ENCODE measurements at places on chromosomes 12 and 14. TPM values are rescaled to one million over a fixed set of nuclear protein-coding genes. Genes with fewer than 3 reads are reported as not detected.
A peak's percentile ranks its signal among the peaks of the same experiment; 100 is the strongest.

DNA sequence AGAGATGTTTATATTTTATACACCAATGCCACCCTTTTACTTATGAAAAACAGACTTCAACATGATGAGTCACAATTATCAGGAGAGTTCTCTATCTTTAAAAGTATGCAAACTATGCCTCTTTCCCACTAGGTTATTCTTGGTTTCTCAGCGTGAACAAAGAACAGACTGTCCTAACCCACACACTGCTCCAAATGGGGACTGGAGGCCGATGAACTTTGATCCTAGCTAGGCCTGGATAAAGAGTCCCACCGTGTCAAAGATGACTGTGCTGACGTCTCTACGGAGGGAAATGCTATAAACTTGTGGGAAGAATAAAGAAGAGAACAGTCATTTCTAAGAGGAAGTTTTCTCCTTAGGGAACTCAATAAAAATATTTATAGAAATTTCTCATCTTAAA lies 160.1 kb downstream of the EPS8 start:
- peak overlapping the region; percentile 98 for H3K27ac ChIP-seq
- no peaks in the 10 kb centered on the region for H3K27me3 ChIP-seq
- peaks cover 66% of the 10 kb centered on the region for H3K4me1 ChIP-seq
- peaks cover 15% of the 10 kb centered on the region for H3K36me3 ChIP-seq

DNA sequence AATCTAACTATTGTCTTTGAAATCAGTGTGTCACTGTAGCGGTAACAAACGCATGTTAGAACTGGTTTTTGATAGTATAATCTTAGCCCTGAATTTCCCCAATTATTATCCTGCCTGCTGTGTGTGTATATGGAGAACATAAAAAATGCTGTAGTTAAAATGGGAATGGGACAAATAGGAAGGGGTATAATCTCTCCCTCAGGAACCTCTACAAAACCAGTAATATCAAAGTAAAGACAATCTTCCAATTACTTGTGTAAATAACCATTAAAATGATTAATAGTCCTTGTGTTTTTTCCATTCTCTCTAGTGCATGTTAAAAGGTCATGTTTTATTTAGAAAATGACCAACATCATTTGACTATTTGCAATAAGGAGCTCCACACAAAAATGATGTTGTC lies 200.1 kb upstream of the TMTC1 start:
- no peaks in the 10 kb centered on the region for H3K4me1 ChIP-seq
- no peaks in the 10 kb centered on the region for H3K36me3 ChIP-seq
- H3K4me3 ChIP-seq: no peak overlapping the region
- DNase-seq: no peak
- no peaks in the 10 kb centered on the region for H3K27me3 ChIP-seq
- no peak overlapping the region for H3K27ac ChIP-seq

DNA sequence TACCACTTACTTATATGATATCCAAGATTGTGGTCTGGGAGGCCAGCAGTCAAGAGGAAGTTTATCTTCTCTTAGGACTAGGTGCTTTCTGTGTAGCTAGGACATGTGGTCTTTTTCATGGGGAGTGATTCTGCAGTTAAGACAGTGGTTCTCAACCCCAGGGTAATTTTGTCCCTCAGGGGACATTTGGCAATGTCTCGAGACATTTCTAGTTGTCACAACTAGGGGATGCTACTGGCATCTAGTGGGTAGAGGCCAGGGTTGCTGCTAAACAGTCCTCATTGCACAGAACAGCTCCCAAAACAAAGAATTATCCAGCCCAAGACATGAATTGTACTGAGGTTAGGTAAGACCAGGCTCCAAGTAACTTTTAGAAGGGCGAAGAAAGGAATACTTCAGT lies 20.0 kb downstream of the AMDHD1 start:
- no peak for DNase-seq
- peaks cover 51% of the 10 kb centered on the region for H3K4me1 ChIP-seq
- no peak overlapping the region for H3K27ac ChIP-seq
- H3K27me3 ChIP-seq: no peaks in the 10 kb centered on the region
- H3K36me3 ChIP-seq: no peaks in the 10 kb centered on the region

- no peak overlapping the region for H3K27ac ChIP-seq
- no peak overlapping the region for H3K4me3 ChIP-seq
- H3K27me3 ChIP-seq: peaks cover 31% of the 10 kb centered on the region
Measured at GRCh38 chr12:132174839-132175490, 30.7 kb downstream of the NOC4L start.

- no peaks in the 10 kb centered on the region for H3K27me3 ChIP-seq
- H3K36me3 ChIP-seq: no peaks in the 10 kb centered on the region
- H3K4me3 ChIP-seq: no peak overlapping the region
- no peaks in the 10 kb centered on the region for H3K4me1 ChIP-seq
- no peak for DNase-seq
- no peak overlapping the region for H3K27ac ChIP-seq
Measured at GRCh38 chr12:117507548-117507947, 146.1 kb upstream of the NOS1 start.

- no peaks in the 10 kb centered on the region for H3K4me1 ChIP-seq
- H3K27ac ChIP-seq: no peak overlapping the region
- no peak for DNase-seq
- H3K36me3 ChIP-seq: no peaks in the 10 kb centered on the region
- H3K27me3 ChIP-seq: no peaks in the 10 kb centered on the region
Measured at GRCh38 chr12:104501660-104502059, 44.9 kb downstream of the CHST11 start.

- H3K4me1 ChIP-seq: no peaks in the 10 kb centered on the region
- peaks cover 7% of the 10 kb centered on the region for H3K36me3 ChIP-seq
- H3K27me3 ChIP-seq: no peaks in the 10 kb centered on the region
Measured at GRCh38 chr12:96295532-96296160, 101.5 kb downstream of the ELK3 start.

GRCh38 chr14:105042813-105043212 lies 21.9 kb upstream of the CDCA4 start:
- H3K27me3 ChIP-seq: 0 out of 2 replicates have a peak, but pooled peaks cover 1% of the 10 kb centered on the region
- H3K4me1 ChIP-seq: peaks cover 27% of the 10 kb centered on the region
- no peak for DNase-seq
- no peak overlapping the region for H3K4me3 ChIP-seq
- H3K27ac ChIP-seq: no peak overlapping the region

GRCh38 chr14:58364316-58364715 lies 31.4 kb upstream of the TOMM20L start:
- DNase-seq: no peak
- H3K27me3 ChIP-seq: no peaks in the 10 kb centered on the region
- no peak overlapping the region for H3K4me3 ChIP-seq
- no peak overlapping the region for H3K27ac ChIP-seq

DNA sequence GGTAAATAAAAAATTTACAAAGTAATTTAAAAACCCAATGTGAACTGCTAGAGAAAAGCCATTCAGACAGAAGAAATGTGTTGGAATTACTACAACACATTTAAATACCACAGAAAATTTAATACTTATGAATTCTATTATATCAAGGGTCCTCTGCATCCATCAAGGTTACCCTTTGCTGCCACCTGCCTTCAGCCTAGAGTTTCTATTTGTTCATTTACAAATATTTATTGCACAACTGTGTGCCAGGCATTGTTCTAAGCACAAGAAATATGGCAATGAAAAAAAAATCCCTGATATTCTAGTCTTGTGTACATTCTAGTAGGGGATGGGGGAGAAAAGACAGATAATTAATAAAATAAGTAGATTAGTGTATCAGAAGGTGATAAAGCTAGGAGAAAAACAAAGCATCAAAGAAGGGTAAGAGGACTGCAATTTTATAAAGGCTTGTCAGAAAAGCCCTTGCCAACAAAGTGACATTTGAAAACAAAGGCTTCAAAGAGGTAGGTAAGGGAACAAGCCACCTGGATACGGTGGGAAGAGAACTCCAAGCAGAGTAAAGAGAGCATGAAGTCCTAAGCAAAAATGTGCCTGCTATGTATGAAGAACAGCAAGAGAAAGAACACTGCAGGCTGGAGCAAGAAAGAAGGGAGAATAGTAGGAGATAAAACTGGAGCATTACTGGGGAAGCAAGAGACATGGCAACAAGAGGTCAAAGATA lies 59.1 kb upstream of the SLC6A13 start:
- H3K27ac ChIP-seq: no peak overlapping the region
- peak; percentile 30 for DNase-seq
- H3K36me3 ChIP-seq: peaks cover 28% of the 10 kb centered on the region

GRCh38 chr12:25119020-25119419 lies 75.9 kb downstream of the DNAI7 start:
- H3K27me3 ChIP-seq: no peaks in the 10 kb centered on the region
- H3K4me3 ChIP-seq: no peak overlapping the region
- DNase-seq: no peak
- H3K36me3 ChIP-seq: no peaks in the 10 kb centered on the region

- H3K27ac ChIP-seq: no peak overlapping the region
- 0 out of 2 replicates have a peak, but pooled peaks cover 9% of the 10 kb centered on the region for H3K4me1 ChIP-seq
- DNase-seq: no peak
- H3K4me3 ChIP-seq: no peak overlapping the region
- H3K36me3 ChIP-seq: no peaks in the 10 kb centered on the region
Measured at GRCh38 chr12:116538076-116538591, 21.0 kb upstream of the MAP1LC3B2 start.

- DNase-seq: no peak
- no peak overlapping the region for H3K27ac ChIP-seq
- no peaks in the 10 kb centered on the region for H3K27me3 ChIP-seq
- no peaks in the 10 kb centered on the region for H3K36me3 ChIP-seq
- H3K4me1 ChIP-seq: no peaks in the 10 kb centered on the region
Measured at GRCh38 chr14:95407354-95407753, 87.6 kb upstream of the CLMN start.

Gene TOMM20L
- not detected for total RNA-seq

Gene SCFD1
- total RNA-seq: 318 TPM

Gene NTN4
- total RNA-seq: 9.5 TPM

Gene AQP2
- not detected for total RNA-seq

Gene ANO4
- not detected for total RNA-seq

Gene AICDA
- total RNA-seq: not detected

Gene NRL
- total RNA-seq: 4.7 TPM

Gene DAO
- total RNA-seq: 1.1 TPM

Gene FAM222A
- 7.2 TPM for total RNA-seq

All from HepG2 (cell line).